GM10248 (cell line): ENCODE measurements at places on chromosomes 4 and X.

GRCh38 chr4:108010167-108010566 lies 20.5 kb downstream of the HADH start:
- no peak for DNase-seq

DNA sequence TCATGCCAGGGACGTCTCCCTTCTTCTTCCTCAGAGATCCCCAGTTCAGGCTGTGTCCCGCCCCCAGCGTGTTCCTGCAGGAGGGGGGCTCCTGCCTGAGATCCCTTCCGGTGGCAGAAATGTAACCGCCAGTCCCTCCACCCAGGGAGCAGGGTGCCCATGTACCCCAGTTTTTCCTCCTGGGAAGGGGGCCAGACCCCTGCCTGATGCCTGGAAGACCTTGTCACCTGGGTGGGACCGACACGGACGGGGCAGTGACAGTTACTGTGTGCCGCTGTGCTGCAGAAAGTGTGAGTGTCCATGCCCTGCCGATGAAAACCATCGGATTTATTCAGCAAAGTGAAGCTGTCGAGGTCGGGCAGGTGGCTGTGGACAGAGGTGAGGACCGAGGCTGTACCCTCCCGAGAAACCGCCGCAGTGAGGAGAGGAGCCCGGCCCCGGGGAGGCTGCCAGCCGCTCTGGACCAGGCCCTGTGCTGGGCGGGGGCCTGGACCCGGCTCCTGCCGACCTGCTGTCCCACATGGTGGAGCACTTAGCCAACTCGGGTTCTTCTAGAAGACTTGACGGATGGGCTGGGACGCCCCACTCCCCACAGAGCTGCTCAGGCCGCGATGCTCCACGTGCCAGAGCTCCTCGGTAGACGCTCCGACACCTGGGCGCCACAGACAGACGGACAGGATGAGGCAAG lies 36.7 kb upstream of the HMX1 start:
- DNase-seq = no peak

DNA sequence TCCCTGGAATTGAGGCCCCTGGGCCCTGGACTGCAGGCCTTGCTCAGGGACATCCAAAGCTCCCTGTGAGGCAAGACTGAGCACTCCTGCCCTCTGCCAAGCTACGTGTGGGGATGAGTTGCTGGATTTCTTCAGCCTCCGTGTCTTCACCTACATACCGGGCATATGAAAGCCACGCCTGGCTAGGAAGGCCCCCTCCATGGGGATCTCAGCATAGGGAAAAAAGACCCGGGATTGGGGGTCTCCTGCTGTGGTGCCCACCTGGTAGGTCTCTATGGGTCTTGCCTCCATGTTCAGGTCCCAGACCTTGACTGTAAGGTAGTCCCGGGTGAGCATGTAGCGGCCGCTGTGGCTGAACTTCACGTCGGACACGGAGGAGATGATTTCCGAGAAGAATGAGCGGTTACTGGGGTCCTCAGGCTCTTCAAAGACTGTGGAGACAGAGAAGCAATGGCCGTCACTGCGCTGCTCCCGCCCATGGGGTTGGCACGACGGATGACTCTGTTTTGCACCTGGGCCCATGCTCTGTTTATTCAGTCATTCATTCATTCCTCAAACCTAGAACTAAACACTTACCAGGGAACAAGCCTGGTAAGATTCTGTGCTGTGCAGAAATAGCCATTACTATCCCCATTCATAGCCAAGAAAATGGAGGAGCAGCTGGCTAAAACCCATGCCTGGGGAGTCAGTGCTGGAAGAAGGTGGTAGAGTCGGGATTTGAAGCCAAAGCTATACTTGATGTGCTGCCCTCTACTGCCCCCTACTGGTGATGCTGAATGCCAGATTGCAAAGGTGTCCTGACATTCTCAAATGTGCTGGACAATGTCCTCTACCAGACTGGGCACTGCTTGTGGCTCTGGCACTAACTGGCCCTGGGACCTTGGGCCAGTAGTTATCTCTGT lies 63.9 kb downstream of the WFS1 start:
- no peak for DNase-seq

DNA sequence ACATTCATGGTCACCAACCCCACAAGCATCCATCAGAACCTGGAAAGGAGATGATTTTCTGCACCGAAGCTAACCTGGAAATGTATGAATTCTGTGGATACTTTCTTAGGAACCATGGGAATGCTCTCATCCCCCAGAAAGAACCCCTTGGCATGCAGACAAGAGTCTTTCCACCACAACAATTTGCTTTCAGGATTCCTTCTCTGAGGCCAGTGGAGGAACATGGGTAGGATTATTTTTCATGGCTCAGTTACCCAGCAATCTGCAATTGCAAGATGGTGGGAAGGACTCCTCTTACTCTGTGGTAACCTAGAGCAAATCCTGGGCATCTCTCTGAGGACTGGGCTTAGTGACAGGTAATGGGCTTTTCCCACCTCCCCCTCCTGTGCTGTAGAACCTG lies 131.9 kb upstream of the MSX1 start:
- no peak for DNase-seq

GRCh38 chr4:145423017-145423708 lies 58.5 kb upstream of the SMAD1 start:
- no peak for DNase-seq

GRCh38 chr4:79445371-79445781 lies 37.3 kb upstream of the GK2 start:
- DNase-seq = no peak

GRCh38 chr4:96052827-96053226 lies 212.9 kb downstream of the PDHA2 start:
- DNase-seq = no peak

DNA sequence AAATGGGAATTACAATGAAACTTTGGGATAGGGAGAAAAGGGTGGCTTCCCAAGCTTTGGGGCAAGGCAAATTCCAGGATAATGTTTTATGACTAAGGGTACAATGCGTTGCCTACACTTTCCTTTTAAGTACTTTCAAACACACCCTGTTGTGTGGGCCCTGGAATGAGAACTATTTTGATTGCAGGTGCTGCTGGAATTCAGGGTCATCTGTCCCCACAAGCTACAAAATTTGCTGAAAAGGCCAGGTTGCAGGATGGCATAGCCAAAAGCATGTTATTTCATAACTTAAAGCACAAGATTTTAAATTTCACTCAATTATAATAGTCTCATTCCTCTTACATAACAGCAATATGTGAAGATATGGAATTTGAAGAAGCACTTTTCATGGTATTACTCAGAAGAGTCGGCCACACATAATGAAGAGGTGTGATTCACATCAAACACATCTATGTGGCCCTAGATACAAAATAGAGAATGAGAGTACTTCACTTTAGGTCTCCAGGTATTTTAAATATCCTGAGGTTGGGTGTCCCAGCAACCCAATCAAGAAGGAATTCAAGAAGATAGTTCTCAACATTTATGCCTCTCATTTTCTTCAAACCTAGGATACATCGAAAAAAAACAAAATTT lies 89.3 kb downstream of the APBB2 start:
- no peak for DNase-seq

- DNase-seq = no peak
Measured at GRCh38 chr4:140163029-140163810, 9.2 kb upstream of the MAML3 start.

DNA sequence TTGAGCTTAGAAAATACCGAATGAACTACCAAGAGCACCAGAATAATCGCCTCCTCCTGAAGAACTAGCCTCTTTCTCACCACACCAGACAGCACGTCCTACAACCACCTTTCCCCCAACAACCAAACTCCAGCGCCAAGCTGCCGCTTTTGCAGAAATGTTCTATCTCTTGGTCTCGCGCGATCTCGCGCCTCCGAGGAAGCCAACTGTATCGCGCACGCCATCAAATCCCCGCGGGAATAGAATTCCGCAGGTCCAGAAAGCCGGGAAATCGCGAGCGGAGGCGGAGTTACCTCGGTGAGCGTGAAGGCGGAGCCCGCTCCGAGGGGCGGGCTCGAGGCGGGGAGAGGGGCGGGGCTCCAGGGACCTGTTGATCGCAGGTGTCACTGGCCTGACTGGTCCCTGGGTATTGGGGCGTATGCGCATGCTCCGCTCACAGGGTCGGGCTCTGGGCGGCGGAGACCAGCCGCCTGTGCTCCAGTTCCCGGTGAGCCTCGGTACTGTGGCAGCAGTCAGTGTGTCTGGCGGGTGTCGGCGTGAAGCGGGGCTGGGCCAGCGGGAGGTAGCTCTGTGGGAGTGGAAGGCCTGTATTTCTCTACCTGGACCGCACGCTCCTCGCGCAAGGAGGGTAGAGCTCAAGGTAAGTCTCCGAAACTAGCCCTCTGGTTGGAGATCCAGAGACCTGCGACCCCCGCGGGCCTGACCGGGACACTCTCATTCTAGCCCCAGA lies at the start of gene USP53:
USP53 (plus strand) TSS at position 480 of the 730 bp plus-strand sequence. CDS start 27,047 bp downstream, outside the sequence.
- DNase-seq = peak; percentile 96

DNA sequence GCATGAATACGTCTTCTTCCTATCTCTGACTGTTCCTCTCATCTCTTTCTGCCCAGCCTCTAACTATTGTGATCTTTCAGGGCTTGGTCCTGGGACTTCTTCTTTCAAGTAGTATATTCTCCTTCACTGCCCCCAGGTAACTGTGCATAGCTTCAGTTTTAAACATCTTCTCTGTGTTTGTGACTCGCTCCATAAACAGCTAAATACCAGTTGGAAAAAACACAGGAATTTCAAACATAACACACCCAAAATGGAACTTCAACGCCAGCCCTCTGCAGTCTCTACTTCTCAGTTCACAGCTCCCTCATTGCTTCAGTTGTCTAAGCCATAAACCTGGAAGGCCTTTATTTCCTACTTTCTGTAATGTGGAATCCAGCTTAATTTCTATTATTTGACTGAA lies 16.6 kb downstream of the TRIML2 start:
- DNase-seq = no peak

- no peak for DNase-seq
Measured at GRCh38 chr4:139889264-139889663, 223.6 kb downstream of the MGST2 start.

GRCh38 chr4:1377606-1378261 lies 28.5 kb downstream of the NKX1-1 start:
- DNase-seq = no peak

DNA sequence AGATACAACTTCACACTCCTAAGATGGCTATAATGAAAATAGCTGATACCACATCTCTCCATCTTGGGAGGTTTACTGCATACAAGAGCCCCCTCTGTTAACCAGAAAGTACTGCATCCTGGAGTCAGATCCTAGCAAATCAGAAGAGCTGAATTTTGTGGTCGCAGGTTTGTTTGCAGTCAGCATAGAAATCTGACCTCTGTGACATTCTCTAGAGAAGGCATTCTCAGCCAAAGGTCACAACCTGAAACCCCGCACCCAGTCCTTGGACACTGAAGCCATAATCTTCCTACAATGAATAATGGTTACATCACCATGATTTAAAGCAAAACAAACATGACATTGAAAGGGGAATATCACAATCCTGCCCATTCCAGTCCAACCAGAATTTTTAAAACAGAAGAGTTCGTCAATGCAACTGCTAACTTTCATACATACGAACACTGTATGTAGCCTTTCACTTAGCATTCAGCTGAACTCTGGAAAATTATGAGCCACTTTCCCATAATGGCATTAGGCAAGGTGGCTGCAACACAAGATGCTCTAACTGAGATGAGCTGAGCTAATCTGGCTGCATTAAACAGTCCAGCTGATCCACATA lies 17.6 kb downstream of the HS6ST2 start:
- DNase-seq = no peak
